ENCODE measurements at places on chromosomes 2 and 18.

DNA sequence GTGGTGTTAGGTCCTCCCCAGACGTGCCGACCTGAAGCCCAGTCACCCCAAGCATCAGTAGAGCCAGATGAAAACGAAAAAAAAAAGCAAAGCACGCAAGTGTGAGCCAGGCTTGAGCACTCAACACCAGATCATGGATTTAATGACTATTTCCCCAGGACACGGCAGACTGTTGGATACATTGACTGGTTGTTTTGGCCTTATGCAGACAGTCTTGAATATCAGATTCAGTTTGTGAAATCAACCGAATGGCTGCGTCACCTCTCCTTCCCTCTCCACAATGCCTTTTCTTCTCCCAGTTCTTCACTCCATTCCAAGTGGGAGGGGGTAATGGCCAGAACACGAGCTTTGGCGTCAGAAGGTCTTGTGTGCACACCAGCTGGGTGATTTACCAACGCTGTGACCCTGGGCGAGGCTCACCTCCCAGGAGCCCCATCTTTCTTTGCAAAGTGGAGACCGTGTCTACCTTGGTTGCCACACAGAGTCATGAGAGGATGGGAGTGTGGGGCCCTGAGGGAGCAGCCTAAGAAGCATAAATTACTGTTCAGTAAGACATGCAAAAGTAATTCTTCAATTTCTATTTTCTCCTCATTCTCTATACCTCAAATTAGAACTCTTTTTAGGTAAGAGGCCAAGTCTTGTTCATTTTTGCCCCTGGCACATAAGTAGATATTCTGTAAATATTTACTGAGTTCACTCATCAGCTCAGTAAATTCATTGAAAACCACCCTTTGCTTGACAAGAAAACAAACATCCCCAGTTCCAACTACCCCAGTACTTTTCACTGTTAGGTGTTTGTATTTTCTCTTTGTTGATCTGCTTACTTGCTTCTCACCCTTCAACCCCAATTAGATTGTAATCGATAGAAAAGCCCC, 181.1 kb upstream of the COPS8 start:
- no peak for DNase-seq

DNA sequence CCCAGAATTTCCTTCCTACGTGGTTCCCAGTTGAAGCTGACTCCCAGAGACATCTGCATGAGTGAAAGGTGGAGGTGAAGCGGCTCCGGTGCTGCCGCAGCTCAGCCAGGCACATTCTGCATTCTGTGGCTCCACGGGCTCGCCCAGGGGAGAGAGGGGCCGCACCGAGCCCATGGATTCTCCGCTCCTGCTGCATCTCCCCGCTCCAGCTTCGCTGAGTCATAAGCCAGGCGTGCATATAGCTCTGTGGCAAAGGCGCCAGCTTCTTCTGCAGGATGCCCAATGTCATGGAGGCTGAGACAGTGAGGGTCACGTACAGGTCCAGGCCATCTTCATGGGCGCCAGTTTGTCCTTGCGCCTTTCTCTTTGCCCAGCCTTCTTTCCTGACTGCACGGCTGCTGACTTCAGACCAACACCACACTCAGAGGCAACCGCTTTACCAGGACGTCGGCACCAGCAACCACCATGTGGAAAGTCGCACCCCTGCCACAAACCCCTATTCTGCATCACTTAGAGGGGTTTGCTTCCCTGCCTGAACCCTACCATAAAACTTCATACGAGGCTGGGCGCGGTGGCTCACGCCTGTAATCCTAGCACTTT, 215.7 kb downstream of the MGAT5 start:
- DNase-seq: no peak

DNA sequence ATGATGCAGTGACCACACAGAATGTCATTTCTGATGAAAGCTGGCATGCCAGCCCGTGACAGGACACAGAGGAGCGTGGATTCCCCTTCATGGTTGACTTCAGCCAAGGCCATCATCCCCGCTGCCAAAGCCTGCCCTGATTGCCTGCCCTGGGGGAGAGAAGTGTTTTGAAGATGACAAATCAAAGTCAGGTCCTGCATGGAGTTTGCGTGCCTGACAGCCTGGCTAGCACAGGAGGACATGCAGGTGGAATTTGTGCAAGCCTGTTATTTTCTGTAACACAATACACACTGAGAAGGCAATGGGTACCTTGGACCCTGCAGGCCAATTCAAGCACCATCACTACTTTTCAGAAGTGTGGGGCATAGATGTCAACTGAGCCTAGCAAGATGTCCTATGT, 5.4 kb upstream of the IL1R2 start:
- DNase-seq: no peak

DNA sequence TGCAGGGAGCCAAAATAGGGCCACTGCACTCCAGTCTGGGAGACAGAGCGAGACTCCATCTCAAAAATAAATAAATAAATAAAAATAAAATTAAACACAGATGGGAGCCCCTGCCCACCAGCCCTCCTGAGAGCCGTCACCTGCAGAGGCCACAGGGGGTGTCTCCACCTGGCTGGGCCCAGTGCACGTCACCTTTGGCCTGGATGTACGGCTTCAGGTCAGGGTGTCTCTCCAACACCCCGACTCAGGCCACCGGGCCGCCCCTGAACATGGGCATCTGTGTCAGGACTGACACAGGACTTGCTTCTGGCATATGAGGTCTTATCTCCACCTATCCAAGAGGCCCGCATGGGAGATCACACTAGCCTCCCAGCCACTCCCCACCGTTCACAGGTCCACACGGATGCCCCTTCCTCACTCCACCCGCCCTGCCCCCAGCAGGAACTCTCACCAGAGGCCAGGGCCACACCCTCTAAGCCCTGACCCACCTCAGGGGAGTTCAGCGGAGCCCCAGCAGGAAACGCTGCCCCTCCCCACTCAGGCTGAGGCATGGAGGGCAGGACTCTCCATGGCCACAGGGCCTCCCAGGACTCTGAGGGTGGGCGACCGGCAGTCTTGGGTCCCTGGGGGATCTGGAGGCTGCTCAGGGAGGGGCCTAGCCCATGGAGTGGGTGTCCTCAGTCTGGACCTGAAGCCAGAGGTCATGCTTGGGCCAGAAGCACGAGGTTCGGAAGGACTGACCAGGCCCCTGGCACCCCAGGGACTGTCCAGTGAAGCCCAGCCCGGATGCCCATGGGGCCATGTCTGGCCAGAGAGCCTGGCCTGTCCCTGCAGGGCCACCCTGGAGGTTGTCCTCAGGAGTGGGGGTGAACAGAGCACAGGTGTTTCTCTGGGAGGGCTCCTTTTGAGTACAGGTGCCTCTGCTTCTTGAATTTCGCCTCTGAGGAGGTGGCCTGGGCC, 1.6 kb upstream of the CROCC2 start:
- no peak for DNase-seq

DNA sequence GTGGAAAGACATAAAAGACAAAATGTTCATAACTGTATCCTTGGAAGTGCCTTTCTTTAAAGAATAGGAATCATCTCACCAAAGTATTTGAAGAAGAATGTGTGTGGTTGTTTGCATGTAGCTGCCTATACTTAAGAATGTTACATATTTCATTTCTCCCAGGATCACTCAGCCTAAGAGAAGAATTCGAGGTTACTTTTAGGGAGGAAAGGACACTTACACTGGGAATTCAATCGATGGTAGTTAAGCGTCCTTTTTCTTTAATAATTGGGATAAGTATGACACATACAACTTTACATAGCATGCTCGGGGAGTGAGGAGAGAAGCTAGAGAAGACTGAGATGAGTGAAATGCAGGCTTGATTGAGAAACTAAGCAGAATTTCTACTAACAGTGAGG, 22.0 kb upstream of the CYP1B1 start:
- DNase-seq: no peak
